Psoas muscle (tissue), 8 donors: ENCODE measurements at places on chromosomes 7 and 10. TPM values are rescaled to one million over a fixed set of nuclear protein-coding genes. Genes with fewer than 3 reads are reported as not detected.
A peak's percentile ranks its signal among the peaks of the same experiment; 100 is the strongest.

GRCh38 chr10:61175316-61175715 lies 231.3 kb upstream of the RHOBTB1 start:
- no peaks in the 10 kb centered on the region for H3K36me3 ChIP-seq
- H3K4me1 ChIP-seq, result peaks cover 2% of the 10 kb centered on the region
- H3K4me3 ChIP-seq, result no peak overlapping the region
- H3K27me3 ChIP-seq, result no peaks in the 10 kb centered on the region
- no peak for DNase-seq
- no peak overlapping the region for H3K27ac ChIP-seq

AKR1D1 gene
- not detected for total RNA-seq

GOLGA7B gene
- 1.3 TPM for total RNA-seq

DNA sequence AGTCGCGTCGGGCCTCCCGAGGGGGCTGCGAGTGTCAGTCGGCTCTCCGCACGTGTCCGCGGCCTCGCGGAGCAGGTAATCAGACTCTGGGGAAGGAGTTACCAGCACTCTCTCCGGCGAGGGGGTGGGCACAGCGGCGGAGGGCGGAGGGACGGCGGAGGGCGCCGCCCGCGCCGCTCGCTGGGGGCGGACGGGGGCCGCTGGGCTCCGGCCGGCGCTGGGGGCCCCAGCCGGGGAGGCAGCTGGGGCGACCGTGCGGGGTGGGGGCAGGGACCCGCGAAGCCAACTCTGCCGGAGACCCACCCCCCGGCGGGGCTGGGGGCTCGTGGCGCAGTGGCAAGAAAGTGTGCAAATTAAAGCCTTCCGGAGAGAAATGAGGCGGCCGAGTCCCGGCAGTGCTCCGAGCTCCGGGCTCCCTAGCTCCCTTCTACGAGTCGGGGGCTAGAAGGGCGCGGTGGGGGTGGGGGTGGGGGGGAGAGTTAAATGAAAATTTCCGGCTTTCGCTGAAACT lies at the start of gene CDK6:
Gene CDK6 (minus strand): TSS at position 85 of the 511 bp plus-strand sequence. CDS start 3,250 bp downstream, outside the sequence.
- H3K36me3 ChIP-seq, result no peaks in the 10 kb centered on the region
- H3K4me1 ChIP-seq, result peaks cover 14% of the 10 kb centered on the region
- DNase-seq, result peak; percentile 54
- peak within 1 kb of the TSS; percentile 81 for H3K4me3 ChIP-seq
- H3K27me3 ChIP-seq, result peaks cover 49% of the 10 kb centered on the region
